Tibial nerve (tissue), 4 donors: ENCODE measurements at places on chromosomes 12 and 14.

GRCh38 chr14:93056840-93057585 is 58.7 kb downstream of the ITPK1 start:
- H3K4me1 ChIP-seq, result peaks cover 5% of the 10 kb centered on the region
- H3K27ac ChIP-seq, result peak overlapping the region; percentile 75
- no peak for DNase-seq
- no peak overlapping the region for H3K4me3 ChIP-seq
- H3K27me3 ChIP-seq, result no peaks in the 10 kb centered on the region
- no peaks in the 10 kb centered on the region for H3K36me3 ChIP-seq

DNA sequence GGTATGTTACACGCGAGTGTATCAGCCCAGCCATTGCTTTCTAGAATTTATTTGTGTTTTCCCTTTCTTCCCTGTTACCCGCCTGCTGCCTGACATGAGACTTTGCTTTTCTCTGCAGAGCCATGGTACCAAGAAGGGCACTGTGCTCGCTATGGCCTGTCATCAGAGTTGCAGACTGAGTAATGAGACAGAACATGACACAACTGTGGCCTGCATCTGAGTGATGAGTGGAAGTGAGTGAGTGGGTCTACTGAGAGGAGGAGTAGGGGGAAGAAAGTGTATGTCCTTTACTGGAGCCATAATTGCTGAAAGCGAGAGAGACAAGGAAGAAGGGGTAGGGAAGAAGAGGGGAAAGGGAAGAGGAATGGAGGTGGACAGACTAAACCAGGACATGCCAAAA is 2.9 kb downstream of the RILPL1 start:
- H3K4me3 ChIP-seq, result no peak overlapping the region
- peaks cover 27% of the 10 kb centered on the region for H3K4me1 ChIP-seq
- H3K27me3 ChIP-seq, result no peaks in the 10 kb centered on the region
- DNase-seq, result no peak
- H3K36me3 ChIP-seq, result no peaks in the 10 kb centered on the region

- H3K27ac ChIP-seq, result no peak overlapping the region
- H3K4me1 ChIP-seq, result peaks cover 5% of the 10 kb centered on the region
- no peak for DNase-seq
- H3K36me3 ChIP-seq, result no peaks in the 10 kb centered on the region
- no peaks in the 10 kb centered on the region for H3K27me3 ChIP-seq
Observed at GRCh38 chr12:101671833-101672232, 25.6 kb upstream of the CHPT1 start.

DNA sequence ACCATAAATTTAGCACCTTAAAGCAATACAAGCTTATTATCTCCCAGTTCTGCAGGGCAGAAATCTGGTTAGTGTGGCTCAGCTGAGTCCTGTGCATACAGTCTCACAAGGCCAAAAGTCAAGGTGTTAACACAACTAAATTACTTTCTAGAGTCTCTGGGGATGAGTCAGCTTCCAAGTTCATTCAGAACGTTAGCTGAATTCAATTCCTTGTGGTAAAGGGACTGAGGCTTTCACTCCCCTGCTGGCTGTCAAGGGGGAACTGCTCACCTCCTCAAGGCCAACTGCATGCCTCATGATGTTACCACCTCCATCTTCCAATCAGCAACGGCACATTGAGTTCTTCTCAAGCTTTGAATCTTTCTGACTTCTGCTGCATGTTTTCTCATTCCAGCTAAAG is 27.6 kb downstream of the EML5 start:
- no peak for DNase-seq
- H3K4me3 ChIP-seq, result no peak overlapping the region
- no peaks in the 10 kb centered on the region for H3K27me3 ChIP-seq
- no peaks in the 10 kb centered on the region for H3K36me3 ChIP-seq

- H3K27ac ChIP-seq, result no peak overlapping the region
- no peaks in the 10 kb centered on the region for H3K4me1 ChIP-seq
Observed at GRCh38 chr14:78851189-78851588, 681.0 kb downstream of the NRXN3 start.

DNA sequence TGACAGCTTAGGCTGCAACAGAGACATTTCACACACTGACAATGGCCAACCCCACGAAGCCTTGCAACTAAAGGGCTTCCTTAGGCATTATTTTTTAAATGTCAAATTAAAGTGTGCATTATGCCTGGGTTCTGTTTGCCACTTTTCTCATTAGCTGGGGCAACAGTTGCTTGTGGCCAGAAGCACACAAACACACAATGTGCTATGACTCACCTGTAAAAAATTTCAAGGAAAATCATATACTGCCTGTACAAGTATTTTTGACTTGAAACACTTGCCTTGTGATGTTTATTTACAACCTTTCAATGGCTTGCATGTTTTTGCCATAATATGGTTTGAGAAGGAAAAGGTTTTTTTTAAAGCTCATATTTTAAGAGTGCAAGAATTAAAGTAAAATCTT is 1.9 kb downstream of the NTN4 start:
- H3K4me3 ChIP-seq, result peak overlapping the region; percentile 82
- no peak for DNase-seq
- no peak overlapping the region for H3K27ac ChIP-seq

DNA sequence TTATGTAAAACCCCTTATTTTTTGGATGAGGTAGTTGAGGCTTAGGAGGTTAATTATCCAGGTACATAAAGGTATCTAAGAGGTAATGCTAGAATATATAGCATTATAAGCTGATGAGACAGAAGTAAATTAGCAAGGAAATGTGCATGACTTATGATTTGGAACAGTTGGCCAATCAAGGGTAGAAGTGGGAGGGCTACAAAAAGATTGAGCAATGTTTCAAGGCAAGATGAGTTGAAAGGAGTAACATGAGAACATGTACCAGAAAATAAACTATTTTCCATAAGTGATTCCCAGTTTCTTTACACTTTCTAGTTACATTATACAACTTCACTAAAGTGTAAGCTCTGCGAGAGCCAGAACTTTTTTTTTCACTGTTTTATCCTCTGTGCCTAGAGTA is 290.9 kb downstream of the LRIG3 start:
- no peaks in the 10 kb centered on the region for H3K4me1 ChIP-seq
- H3K36me3 ChIP-seq, result no peaks in the 10 kb centered on the region
- no peak for DNase-seq
- H3K27ac ChIP-seq, result no peak overlapping the region

DNA sequence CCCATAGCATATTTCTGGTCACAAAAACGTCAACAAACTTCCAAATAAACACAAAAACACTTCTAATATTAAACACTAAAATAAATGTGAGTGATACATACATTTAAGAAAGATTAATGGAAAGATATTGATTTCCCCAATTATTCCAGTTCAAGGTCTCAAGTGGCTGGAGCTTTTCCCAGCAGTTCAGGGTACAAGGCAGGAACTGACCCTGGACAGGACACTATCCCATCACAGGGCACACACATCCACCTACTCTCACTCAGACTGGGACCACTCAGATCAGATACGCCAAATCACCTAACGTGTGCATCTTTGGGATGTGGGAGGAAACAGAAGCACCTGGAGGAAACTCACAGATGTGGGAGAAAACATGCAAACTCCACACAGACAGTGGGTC is 50.4 kb downstream of the GCH1 start:
- no peaks in the 10 kb centered on the region for H3K27me3 ChIP-seq
- no peak for DNase-seq
- no peak overlapping the region for H3K27ac ChIP-seq
- peaks cover 2% of the 10 kb centered on the region for H3K4me1 ChIP-seq
- no peaks in the 10 kb centered on the region for H3K36me3 ChIP-seq

DNA sequence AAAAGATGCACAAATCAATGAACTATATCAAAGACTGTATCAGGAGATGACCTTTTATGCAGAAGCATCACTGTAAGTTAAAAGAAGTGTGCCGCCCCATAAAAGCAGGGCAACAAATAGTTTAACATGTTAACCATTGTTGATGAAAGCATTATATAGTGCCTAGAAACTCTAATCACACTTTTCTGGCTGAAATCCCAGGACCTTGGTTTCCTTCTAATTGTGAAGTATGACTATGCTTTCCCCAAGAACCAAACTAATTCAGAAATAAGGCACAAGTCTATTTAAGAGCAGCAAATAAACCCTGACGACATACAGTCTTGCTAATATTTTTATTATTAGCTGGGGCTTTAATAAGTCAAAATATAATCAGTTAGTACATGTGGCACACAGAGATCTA is 21.7 kb downstream of the RACGAP1 start:
- H3K36me3 ChIP-seq, result no peaks in the 10 kb centered on the region
- H3K4me3 ChIP-seq, result no peak overlapping the region
- DNase-seq, result no peak
- H3K27ac ChIP-seq, result no peak overlapping the region
- no peaks in the 10 kb centered on the region for H3K4me1 ChIP-seq
- no peaks in the 10 kb centered on the region for H3K27me3 ChIP-seq

DNA sequence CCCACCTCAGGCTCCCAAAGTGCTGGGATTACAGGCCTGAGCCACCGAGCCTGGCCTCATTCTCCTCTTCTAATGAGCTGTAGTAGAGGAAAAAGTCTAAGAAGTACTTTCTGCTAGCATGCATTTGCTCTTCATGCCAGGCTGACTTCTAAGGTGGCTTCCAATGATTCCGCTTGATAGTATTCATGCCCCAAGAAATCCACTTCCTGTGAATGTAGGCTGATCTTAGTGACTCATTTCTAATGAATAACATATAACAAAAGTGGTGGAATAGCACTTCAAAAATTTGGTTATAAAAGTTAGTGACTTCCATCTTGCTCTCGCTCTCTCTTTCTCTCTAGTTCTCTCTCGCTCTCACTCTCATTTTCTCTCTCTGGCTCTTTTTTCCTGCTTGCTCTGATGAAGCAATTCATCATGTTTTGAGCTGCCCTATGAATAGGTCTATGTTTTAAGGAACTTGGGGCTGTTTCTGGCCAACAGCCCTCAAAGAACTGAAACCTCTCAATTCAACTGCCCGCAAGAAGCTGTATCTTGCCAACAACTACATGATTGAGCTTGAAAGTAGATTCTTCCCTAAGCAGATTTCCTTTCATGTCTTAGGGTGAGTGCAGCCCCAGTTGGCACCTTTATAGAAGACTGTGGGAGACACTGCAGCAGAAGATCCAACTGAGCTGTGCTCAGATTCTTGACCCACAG is 282.9 kb downstream of the RMST start:
- no peak overlapping the region for H3K4me3 ChIP-seq
- H3K27me3 ChIP-seq, result no peaks in the 10 kb centered on the region
- no peak overlapping the region for H3K27ac ChIP-seq
- no peaks in the 10 kb centered on the region for H3K4me1 ChIP-seq

DNA sequence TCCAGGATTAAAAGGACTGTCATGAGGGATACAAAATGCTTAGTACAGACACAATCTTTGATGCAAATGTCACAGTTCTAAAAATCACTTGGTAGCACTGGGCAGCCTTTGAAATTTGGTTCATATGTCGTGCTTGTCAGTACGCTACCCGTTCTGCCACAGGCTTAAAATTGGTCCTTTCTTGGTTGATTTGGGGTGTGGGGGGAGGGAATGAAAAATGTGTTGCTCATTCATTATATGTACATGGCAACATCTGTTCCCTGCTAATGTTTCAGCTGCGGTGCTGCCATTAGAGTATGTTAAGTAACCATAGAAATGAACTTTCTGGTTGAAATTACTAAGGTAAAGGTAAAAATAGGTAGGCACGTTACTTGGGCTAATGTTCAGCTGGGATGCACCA is 155.4 kb upstream of the ARHGAP5 start:
- H3K27me3 ChIP-seq, result no peaks in the 10 kb centered on the region
- no peak for DNase-seq
- no peak overlapping the region for H3K27ac ChIP-seq
- H3K4me3 ChIP-seq, result no peak overlapping the region

DNA sequence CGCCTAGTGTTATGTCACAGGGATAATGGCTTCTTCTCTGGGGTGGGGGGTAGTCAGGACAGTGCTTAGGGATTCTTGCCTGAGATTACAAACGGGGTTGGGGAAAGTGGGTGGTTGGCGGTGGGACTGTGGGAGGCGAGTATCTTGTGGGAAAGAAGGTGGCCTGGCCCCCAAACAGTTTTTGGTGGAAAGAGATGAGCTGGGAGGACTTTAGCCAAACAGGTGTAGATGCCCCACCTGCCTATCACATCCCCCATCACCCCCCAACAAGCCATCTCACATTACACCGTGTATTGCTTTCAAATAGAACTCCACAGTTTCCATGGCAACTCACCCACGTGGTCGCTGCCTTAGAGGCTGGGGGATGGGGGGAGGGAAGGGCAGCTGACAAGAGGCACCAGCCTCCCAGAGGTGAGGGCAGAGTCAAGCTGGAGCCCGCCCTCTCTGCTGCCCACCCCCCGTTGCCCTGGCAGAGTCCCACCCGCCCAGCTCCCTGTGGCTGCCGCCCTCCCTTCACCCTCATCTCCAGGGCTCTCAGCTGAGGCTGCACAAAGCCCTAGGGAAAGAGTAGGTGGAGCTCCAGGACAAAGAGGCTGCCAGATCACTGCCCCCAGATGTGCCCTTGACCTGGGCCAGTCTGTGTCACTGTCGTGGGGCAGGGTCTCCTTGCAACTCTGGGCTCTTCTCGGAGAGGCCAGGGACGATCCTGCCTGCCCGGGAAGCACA is 98.3 kb downstream of the LRRC74A start:
- H3K27me3 ChIP-seq, result no peaks in the 10 kb centered on the region
- H3K4me3 ChIP-seq, result no peak overlapping the region
- H3K4me1 ChIP-seq, result peaks cover 37% of the 10 kb centered on the region
- peak overlapping the region; percentile 31 for H3K27ac ChIP-seq

DNA sequence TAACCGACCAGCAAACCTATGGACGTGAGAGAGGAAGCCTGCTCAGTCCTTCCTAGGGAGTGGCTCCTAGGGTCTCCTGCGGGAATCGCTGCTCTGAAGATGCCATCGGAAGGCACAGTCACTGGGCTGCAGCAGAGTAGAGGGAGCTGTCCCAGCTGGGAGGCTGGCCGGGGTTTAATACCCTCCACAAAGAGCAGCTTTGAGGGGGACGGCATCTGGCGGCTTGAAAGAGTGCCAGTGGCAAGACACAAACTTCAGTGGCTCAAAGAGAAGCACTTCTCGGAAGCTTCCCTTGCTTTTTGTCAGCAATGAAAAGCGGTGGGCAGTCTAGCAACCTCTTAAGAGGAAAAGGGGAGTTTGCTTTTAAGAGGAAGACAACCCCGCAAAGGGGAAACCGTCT is 114.6 kb downstream of the TMEM132C start:
- no peak overlapping the region for H3K4me3 ChIP-seq
- H3K27me3 ChIP-seq, result no peaks in the 10 kb centered on the region
- no peak for DNase-seq
- H3K36me3 ChIP-seq, result no peaks in the 10 kb centered on the region
- peak overlapping the region; percentile 5 for H3K27ac ChIP-seq

DNA sequence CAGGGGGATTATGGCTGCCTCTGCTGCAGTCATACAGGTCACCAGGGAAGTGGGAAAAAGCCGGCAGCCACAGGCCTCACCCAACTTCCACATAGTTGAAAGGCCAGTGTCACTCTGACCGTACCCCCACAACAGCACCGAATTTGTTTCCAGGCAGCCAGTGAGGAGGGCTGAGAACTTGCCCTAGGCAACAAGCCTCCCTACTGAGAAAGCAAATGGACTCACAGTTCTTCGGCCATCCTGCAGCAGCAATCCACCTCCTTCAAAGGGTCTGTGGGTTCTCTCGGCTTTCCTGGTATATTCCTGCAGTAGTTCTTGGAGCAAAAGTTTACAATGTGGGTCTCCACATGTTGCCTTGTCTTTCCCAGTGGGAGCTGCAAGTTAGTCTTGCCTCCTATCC is 251.3 kb downstream of the ETNK1 start:
- H3K27ac ChIP-seq, result no peak overlapping the region
- H3K36me3 ChIP-seq, result no peaks in the 10 kb centered on the region
- H3K4me3 ChIP-seq, result no peak overlapping the region
- H3K4me1 ChIP-seq, result no peaks in the 10 kb centered on the region
- H3K27me3 ChIP-seq, result no peaks in the 10 kb centered on the region
